ENCODE measurements at places on chromosomes 1 and 21.
A peak's percentile ranks its signal among the peaks of the same experiment; 100 is the strongest.

DNA sequence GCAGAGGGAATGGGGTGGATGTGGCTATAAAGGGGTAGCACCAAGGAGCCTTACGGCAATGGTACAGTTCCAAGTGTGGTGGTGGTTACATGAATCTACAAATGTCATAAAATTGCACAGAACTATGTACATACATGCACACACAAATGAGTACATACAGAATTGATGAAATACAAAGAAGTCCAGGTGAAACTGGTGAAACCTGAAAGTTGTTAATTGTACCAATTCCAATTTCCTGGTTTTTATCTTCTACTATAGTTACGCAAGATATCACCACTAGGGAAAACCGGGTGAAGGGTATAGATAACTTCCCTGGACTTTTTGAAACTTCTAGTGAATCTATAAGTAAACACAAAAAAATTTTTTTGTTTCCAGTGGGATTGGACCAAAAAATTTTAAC lies 18.9 kb downstream of the HSF2BP start:
- DNase-seq = no peak

- no peak for DNase-seq
Measured at GRCh38 chr21:46168238-46168637, 12.9 kb upstream of the FTCD start.

- DNase-seq = no peak
Measured at GRCh38 chr1:107762751-107763390, 202.1 kb downstream of the VAV3 start.

DNA sequence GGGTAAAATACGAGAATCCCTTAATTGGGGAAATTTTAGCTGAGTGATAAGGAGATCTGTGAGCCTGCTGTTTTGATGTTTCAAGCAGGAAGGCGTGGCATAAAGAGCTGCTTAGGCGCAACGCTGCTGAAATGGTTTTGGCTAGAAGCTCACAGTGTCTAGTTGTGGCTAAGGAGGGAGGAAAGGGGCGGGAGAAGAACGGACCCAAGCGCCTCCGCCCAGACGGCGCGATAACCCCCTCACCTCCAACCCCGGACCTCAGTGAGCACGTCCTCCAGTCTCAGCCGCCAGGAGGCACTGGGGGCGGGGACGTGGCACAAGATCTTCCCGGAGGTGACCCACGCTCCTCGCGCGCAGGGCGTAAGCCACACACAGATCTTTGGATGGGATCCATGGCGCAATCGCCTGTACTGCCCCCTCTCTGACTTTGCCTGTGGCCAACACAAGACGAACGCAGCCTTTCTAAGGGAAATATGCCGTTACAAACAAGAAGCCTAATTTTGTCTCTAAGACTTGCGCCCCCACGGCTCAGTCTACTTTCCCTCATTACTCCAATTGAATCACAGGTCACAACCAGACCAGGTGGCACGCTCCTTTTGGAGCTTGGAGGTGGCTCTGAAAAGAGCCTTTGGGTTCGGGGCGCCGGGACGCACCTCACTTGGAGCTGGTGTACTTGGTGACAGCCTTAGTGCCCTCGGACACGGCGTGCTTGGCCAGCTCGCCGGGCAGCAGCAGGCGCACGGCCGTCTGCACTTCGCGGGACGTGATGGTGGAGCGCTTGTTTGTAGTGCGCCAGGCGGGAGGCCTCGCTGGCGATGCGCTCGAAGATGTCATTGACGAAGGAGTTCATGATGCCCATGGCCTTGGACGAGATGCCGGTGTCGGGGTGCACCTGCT lies 23.4 kb upstream of the RNF187 start:
- DNase-seq = no peak

- DNase-seq = no peak
Measured at GRCh38 chr1:227227761-227228160, 90.5 kb downstream of the CDC42BPA start.

DNA sequence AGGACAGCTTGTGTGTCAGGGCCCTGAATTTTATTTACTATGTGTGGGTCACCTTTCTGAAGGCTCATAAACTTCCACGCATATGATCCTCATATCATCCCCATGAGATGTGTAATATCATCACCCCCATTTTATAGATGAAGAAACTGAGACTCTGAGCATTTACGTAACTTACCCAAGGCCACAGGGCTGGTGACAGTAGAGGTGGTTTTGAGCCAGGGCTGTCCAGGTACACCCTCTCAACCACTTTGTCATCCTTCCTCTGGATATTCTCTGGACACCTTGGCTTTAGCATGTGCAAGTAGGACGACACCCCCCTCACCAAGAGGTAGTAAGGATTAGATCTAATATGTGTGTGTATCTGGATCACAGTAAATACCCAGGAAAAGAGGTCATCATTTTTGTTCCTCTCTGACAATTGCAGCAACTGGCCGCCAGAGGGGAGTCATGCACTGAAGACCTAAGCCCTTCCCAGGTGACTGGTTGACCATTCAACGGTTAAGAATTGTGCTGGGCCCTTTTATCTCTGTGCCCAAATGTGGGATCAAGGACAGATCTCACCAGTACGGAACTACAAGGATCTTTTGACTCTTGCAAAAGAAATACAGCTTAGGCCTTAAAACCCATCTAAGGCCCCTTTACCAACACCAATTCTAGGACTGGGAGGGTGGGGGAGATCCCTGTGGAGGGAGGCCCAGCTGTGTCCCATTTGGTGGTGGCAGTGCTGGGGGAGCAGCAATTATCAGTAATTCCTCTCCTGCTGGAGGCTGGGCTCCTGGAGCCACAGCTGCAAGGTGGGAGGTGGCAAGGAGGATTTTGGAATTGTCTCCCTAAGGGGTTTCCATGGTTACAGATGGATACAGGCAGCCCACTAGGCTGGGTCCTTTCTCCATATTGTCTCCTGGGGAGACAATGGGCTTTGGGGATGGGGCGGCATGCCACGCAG lies 13.7 kb upstream of the E2F2 start:
- DNase-seq = peak; percentile 71

DNA sequence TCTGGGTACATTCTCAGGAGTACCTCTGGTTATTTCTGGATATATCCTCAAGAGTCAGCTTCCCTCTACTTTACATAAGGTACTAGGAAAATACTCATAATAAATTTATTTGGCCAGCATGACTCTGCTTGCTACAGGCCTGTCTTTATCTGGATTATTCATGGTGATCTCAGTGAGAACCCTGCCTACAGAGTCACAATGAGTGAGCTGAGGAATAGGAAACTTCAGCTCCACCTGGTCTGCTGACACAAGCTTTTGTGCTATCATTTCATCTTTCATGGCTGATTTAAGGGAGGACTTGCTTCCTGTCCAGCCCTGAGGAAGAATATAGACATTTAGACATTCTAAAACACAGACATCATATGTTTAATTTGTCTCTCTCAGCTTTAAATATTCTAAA lies 19.5 kb upstream of the SUCO start:
- no peak for DNase-seq

GRCh38 chr1:240621249-240621648 lies 9.3 kb upstream of the GREM2 start:
- no peak for DNase-seq

GRCh38 chr1:8370905-8371315 lies 53.0 kb downstream of the SLC45A1 start:
- DNase-seq = no peak

- DNase-seq = no peak
Measured at GRCh38 chr1:160307118-160307791, 22.3 kb upstream of the PEX19 start.

- no peak for DNase-seq
Measured at GRCh38 chr21:32884062-32884461, 112.5 kb upstream of the PAXBP1 start.

- no peak for DNase-seq
Measured at GRCh38 chr1:218456444-218456843, 111.3 kb downstream of the TGFB2 start.

- DNase-seq = peak; percentile 71
Measured at GRCh38 chr1:234572966-234573365, 37.0 kb downstream of the IRF2BP2 start.

- DNase-seq = no peak
Measured at GRCh38 chr1:11654137-11654938, at the start of the genes FBXO2 and FBXO44. Gene FBXO2, minus strand, starts transcription at chr1:11654429. Its CDS starts 89 bp downstream, at chr1:11654340. Gene FBXO44, plus strand, starts transcription at chr1:11654877. Its CDS starts 959 bp downstream, at chr1:11655836.

- DNase-seq = no peak
Measured at GRCh38 chr1:108961198-108961597, 2.1 kb downstream of the CLCC1 start.

GRCh38 chr1:7278827-7279765 lies 492.0 kb upstream of the VAMP3 start:
- no peak for DNase-seq

DNA sequence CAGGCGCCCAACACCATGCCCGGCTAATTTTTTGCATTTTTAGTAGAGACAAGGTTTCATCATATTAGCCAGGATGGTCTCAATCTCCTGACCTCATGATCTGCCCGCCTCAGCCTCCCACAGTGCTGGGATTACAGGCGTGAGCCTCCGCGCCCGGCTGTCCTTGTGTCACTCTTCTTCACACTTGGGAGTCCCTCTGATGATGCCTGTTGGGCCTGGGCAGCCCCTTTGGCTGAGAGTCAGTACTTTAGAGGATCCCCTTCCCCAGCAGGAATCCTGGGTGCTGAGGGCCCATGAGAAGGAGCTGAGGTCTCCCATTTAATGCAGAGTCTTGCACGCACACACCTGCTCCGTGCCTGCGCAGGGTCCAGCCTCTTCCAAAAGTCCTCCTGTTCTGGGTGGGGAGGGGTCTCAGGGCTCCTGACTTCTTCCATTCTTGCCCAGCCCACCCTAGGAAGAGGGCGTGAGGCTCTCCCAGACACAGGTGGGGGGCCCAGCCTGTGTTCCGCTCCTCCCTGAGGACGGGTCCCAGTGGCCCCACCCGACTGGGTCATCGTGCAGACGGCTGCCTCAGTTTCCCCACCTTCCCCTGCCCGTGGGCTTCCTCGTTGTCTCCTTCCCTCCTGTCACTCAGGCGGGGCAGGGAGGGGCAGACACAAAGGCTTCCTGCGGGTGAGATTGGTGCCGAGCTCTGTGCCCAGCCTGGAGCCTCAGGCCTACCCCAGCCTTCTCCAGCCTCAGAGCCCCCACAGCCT lies 3.9 kb downstream of the TTLL10 start:
- no peak for DNase-seq

DNA sequence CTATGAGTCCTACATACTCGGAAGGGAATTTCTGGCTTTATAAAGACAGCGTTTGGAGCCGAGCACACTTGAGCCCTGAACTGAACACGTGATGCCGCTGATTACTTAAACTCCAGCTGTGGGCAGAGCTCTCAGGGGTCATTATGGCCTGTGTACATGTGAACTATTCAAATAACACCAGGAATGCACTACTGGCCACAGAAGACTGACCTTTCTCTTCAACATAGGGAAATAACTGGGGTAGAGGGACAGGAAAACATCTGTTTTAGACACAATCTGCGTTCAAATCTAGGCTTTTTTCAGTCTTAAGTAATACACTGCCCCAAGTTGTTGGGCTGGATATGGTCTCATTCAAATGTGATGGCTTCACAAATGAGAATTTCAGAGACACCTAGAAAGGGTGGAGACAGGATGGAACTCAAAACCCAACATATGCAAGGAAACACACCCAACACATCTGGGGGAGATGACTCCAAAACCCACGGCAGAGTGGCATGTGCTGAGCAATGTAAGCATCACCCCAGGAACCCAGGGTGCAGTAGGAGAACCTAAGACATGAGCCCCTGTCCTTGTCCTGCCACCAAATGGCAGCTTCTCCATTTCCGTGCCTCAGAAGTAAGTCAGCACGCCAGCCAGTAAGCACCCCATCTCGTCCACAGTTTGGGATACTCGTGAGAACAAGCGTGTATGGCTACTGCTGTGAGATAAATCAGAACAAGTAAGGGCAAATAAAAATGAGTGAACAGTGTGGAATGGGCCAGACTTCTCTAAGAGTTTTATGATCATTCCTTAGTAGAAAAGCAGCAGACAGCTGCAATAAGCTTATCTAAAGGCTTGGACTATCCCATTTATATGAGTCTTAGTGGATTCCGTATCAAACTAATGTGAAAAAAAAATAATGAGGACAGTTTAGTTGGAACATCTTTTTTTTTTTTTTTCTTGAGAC lies 24.9 kb downstream of the NID1 start:
- peak; percentile 55 for DNase-seq

DNA sequence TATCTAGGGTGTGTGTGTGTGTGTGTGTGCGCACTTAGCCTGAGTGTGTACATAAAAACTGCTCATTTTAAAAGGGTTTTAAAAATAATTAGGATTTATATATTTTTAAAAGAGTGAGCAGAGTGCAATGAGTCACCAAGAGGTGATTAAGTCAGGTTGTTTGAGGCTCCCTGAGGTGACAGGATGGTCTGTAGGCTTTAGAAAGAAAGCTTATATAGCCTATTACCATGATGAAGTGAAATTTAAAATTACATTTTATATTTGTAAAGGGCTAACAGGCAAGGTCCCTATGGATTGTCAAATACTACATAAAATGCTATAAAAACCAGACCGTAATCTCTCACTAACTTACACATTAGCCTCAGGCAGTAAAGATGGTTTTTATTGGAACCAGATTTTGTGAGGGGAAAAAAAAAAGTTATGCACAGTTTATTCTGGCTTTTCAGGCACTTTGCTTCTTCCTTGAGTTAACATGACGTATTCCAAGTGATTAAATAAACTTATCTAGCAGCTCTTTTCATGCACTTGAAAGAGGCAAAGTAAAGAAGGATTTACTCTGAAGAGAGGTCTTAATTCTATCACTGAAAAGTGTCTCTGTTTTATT lies 711.7 kb upstream of the PTBP2 start:
- DNase-seq = no peak

- DNase-seq = no peak
Measured at GRCh38 chr1:101540161-101540560, 303.3 kb downstream of the S1PR1 start.

DNA sequence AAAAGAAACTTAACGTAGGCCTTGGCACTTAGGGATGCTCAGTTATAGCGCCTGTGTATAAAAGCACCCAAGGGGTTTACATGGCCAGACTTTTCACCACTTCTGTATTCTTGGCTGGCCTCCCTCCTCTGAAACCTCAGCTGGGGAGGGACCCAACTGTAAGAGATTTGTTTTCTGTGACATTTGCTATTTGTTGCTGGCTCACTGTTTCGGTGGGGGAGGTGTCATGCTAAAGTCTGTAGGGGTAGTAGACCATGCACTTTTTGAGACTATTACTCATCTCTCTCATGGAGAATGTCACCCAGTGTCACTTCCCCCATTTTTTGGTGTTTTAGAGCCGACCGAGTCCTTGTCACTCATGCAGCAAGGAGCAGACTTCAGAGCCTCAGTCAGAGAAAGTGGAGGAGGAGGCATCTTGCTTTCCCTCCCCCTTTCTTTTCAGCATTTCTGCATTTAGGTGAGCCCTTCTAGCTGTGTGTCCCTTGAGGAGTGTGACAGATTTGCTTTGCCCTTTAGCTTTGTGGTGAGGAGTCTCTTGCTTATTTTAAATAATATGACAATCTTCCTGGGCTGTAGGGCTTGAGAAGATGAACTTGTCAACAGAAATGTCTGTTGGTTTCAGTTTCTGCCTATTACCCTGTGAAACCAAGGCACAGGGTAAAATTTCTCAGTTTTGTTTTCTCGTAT lies 160.1 kb downstream of the FASLG start:
- DNase-seq = no peak

- DNase-seq = no peak
Measured at GRCh38 chr1:245356891-245357585, 202.3 kb downstream of the KIF26B start.

GRCh38 chr1:10429868-10430215 lies 391 bp upstream of the CENPS start:
- peak; percentile 13 for DNase-seq

- DNase-seq = no peak
Measured at GRCh38 chr21:37208741-37209225, 58.4 kb downstream of the VPS26C start.

GRCh38 chr1:207223162-207223561 lies 98.3 kb upstream of the CD55 start:
- peak; percentile 33 for DNase-seq

- DNase-seq = no peak
Measured at GRCh38 chr1:19628879-19629278, 15.2 kb upstream of the NBL1 start.

- no peak for DNase-seq
Measured at GRCh38 chr1:211874521-211875347, 44.2 kb upstream of the LPGAT1 start.
